ENCODE measurements at places on chromosomes 4 and X.

GRCh38 chr4:5919044-5919443 is 26.2 kb upstream of the CRMP1 start:
- no peak overlapping the region for H3K27ac ChIP-seq
- H3K36me3 ChIP-seq: no peaks in the 10 kb centered on the region
- DNase-seq: no peak
- H3K4me1 ChIP-seq: no peaks in the 10 kb centered on the region
- no peak overlapping the region for H3K4me3 ChIP-seq

DNA sequence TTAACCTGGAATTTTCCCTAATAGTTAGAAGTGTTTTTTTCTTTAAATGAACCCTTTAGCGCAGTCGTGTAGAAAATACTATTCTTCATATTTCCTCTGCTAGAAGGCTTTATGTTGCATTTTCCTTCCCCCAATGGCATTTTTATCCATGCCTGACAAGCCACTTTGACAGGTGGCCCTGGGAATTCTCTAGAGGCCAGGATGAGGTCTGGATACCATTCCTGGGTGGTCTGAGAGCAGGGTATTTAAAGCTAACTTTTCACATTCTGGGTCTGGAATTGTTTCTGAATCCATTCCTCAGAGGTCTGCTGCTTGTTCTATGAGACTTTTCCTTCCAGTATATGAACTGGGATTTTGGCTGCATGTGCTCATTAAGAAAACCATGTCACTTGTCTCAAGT is 31.2 kb upstream of the PDGFRA start:
- H3K4me3 ChIP-seq: no peak overlapping the region
- peaks cover 10% of the 10 kb centered on the region for H3K4me1 ChIP-seq

DNA sequence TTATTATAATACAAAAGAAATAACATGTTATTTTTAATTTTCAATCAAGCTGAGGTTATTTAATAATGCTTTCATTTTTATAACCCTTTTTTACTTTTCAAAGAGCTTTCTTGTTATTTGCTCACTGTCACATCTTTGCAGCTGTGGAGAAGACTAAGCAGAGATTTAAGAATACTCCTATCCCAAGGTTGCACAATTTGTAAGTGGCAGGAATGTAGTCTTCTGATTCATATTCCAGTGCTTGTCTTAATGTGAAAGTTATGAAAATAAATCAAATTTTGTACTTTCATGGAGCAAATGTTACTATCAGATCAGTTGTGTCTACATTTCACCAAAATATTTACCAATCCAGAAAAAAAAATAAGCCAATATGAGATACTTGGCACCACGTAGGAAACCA is 86.6 kb downstream of the DDIT4L start:
- H3K4me1 ChIP-seq: no peaks in the 10 kb centered on the region
- H3K36me3 ChIP-seq: no peaks in the 10 kb centered on the region
- no peak overlapping the region for H3K27ac ChIP-seq
- no peaks in the 10 kb centered on the region for H3K27me3 ChIP-seq
- H3K4me3 ChIP-seq: no peak overlapping the region

DNA sequence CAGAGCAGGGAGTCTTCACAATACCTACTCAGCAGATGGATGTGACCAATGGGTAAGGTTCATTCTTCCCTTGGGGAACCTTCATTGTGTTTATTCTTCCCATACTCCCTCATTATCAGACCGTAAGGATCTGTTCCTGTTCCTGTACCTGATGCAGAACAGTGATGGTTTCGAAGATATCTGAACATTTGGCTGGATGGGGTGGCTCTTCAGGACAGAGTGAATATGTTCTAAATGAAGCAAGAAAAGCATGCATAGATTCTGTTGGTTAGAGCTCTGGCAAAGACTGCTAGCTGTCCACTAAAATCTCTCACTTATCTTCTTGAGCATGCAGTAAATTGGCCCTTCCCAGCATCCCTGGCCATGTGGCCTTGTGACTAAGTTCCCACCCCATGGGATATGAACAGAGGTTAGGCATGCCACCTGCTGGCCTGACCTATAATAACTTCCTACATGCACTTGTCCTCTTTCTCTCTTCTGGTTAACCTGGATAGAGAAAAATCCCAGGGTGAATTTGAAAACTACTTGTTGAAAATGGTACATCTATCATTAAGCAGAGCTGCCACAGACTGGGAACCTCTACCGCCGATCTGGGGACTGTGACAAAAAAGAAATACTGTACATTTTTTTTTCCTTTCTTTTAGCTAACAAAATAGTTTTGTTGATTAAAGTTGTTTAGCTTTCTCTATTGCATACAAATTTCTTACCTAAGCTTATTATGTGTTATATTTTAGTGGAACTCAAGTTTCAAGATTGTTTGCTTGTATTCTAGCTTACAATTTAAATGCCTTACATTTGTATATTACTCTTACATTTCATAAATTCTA is 60.0 kb upstream of the BANK1 start:
- DNase-seq: no peak
- no peak overlapping the region for H3K4me3 ChIP-seq
- H3K27me3 ChIP-seq: no peaks in the 10 kb centered on the region
- H3K4me1 ChIP-seq: no peaks in the 10 kb centered on the region

DNA sequence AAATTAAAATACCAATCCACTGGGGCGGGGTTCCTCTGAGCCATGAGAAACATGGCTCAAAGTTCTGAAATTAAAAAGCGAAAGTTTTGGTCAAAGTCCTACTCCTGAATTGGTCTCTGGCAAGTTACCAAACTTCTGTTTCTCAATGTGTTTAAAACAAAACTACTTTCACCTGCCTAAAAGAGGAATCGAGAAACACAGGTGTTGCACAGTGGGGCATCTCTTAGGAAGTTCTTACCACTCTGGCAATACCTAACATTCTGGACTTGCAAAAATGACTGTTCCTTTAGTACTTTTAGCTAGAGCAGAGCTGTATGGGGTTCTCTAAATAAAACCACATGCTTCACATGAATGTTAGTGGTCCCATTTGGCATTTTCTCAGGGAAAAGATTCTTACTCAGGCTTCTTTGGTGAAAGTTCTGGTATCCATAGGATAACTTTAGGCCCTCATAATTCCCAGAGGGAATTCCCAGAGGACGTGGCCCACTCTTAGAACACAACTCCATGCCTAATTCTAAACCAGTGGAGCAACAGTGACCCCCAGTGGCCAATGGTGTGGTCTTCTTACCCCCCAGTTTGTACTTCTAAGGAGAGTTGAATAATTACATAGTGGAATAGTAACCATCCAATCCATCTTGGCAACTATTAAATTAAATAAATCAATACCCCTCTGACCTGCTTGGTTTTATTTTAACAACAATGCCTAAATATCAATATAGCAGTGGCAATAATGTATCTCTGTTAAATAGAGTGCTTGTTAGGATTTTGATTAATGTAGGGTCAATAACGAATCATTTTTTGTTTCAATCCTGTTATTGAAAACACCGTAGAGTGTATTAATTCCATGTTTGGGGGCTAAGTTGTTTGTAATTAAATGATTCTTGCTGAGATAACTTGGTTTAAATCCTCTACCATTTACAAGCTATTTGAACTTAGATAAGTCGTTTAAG is 21.9 kb downstream of the BMP3 start:
- no peak overlapping the region for H3K4me3 ChIP-seq
- no peak for DNase-seq
- H3K36me3 ChIP-seq: no peaks in the 10 kb centered on the region

- H3K4me3 ChIP-seq: no peak overlapping the region
- H3K36me3 ChIP-seq: no peaks in the 10 kb centered on the region
- H3K27ac ChIP-seq: no peak overlapping the region
- H3K27me3 ChIP-seq: no peaks in the 10 kb centered on the region
- no peak for DNase-seq
These were observed 38.6 kb upstream of the NEIL3 start for GRCh38 chr4:177271091-177271490.

DNA sequence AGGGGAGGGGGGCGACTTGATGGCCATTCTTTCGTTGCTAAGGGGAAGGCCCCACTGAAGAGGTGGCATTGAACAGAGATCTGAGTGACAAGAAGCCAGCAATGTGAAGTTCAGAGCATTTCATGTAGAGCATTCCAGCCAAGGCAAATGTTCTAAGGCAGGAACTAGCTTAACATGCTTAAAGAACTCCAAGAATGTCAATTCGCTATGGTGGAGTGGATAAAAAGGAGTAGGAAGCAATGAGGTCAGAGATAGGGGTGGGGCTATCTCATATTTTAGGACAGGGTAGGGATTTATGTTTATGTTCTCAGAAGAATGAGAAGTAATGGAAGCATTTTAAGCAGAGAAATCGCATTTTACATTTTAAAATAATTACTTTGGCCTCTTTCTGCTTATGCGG is 130.9 kb downstream of the TTC29 start:
- no peaks in the 10 kb centered on the region for H3K27me3 ChIP-seq
- no peak overlapping the region for H3K27ac ChIP-seq
- H3K4me1 ChIP-seq: no peaks in the 10 kb centered on the region
- H3K4me3 ChIP-seq: no peak overlapping the region
- H3K36me3 ChIP-seq: no peaks in the 10 kb centered on the region
- no peak for DNase-seq

GRCh38 chr4:5824227-5824626 is 68.7 kb downstream of the CRMP1 start:
- H3K36me3 ChIP-seq: no peaks in the 10 kb centered on the region
- DNase-seq: no peak
- no peaks in the 10 kb centered on the region for H3K4me1 ChIP-seq
